ENCODE measurements at places on chromosomes 4 and X.

DNA sequence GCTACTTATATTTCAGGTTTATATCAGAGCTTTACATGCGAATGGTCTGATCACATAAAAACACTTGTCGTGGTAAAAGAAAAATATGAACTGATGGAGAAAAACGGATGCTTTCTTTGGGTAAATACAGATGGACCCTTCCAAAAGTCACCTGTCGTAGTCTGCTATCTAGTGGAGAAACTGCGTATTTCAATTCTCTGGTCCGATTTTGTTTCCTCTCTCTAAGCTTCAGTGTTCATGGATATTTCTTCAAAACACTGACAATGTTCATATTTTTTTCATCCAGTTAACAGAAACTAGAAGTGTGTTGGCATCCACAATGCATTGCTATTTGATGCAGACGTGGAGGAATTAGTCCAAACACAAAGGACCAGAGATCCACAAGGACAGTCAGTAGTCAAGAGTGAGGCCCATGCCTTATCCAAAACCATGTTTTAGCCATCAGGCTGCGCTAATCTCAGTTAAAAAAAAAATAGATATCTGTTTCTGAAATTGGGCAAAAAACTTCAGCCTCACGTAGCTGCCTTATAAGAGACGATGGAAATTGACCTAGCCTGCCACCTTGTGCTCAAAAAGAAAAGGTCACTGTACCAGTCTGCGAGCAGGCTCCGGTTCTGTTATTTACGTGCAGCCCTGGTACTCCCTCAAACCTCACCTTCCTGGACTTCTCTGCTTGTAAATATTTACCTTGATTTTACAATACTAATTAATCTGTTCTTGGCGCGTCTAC is 16.0 kb downstream of the MEPE start:
- DNase-seq = peak; percentile 57

GRCh38 chr4:165692082-165692481 is 181.0 kb upstream of the TLL1 start:
- no peak for DNase-seq

GRCh38 chrX:148134578-148134977 is 153.4 kb downstream of the FMR1NB start:
- no peak for DNase-seq

- no peak for DNase-seq
Measured at GRCh38 chr4:85824166-85824945, 349.4 kb downstream of the ARHGAP24 start.

- no peak for DNase-seq
Measured at GRCh38 chrX:30812326-30812725, 76.7 kb downstream of the TAB3 start.

GRCh38 chr4:113634081-113634969 is 127.2 kb downstream of the CAMK2D start:
- no peak for DNase-seq

GRCh38 chr4:126799971-126800574 is 832.7 kb upstream of the INTU start:
- peak; percentile 33 for DNase-seq

DNA sequence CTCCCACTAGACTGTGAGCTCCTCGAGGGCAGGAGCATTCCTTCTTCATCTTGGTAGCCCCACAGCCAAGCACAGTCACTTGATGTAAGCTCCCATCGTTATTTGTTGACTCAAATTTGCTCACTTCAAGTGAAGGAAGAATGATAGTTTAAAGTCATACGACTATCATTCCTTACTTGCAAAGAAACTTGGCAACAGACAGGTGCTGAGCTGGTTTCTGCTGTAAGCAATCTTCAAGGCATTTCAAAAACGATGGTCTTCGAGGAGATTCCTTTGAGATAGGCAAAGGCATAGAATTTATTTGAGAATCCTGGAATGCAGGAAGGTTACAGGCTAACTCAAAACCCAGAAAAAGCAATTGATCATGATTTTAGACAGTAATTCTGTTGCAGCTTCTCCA is 64.8 kb downstream of the QDPR start:
- DNase-seq = no peak

DNA sequence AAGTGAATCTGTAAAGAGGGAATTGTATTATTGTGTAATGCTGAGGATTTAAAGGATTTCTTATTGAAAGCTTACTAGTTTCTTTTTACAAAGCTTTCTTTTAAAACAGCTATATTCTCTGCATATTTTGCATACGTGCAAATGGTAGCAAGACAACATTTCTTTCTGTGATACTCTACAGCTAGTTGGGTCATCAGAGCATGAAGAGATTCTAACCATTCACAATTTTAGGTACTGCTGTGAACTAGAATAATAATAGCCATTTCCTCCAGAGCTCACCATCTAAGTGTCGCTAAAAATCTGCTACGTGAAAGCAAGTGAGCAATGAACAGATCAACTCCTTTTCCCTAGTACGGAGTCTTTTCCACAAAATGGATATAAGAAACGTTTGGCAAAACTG is 37.3 kb downstream of the ARHGAP6 start:
- DNase-seq = no peak

DNA sequence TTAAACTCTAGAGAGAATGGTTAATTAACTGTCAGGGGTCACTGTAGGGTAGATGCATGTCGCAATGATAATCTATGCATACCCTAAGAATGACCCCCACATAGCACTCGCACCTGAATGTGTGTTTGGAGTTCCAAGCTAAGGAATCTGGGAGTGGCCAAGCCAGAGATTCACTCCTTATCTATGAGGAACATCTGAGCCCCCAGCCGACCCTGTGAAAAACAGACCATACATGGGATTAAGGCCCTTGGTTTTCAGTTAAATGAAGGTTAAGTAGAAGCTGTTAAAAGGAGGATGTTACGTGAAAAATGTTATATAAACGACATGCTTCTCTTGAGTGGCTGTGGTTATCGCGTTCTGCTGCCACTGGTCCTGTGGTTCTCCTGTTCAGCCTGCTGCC is 147.2 kb downstream of the RELL1 start:
- DNase-seq = no peak

GRCh38 chr4:10697086-10697485 is 12.5 kb upstream of the CLNK start:
- DNase-seq = no peak

GRCh38 chr4:22986262-22986661 is 293.5 kb downstream of the GBA3 start:
- no peak for DNase-seq

DNA sequence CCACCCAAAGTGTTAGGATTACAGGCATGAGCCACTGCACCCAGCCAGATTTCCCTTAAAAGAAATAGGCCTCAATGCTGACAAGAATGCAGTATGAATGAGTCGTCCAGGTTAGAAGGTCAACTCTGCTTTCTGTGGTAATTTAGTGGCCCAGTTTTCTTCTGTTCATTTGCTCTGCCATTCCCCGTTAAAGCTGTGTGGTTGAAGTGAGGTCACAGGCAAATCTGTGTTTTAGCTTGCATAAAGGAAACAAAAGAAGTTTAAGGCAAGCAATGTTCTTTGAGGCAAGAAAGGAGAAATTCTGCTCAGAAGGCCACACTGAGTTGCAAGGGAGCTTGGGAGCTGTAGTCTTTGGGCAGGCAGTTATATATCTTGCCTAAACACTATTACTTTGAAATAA is 176.8 kb downstream of the LARP7 start:
- DNase-seq = no peak

GRCh38 chr4:1998296-1998695 is 10.5 kb downstream of the NELFA start:
- DNase-seq = no peak

- DNase-seq = no peak
Measured at GRCh38 chrX:84358271-84358670, 144.0 kb downstream of the HDX start.

GRCh38 chr4:150949943-150950342 is 65.1 kb downstream of the LRBA start:
- no peak for DNase-seq

- no peak for DNase-seq
Measured at GRCh38 chr4:77910676-77911075, 48.0 kb downstream of the MRPL1 start.

DNA sequence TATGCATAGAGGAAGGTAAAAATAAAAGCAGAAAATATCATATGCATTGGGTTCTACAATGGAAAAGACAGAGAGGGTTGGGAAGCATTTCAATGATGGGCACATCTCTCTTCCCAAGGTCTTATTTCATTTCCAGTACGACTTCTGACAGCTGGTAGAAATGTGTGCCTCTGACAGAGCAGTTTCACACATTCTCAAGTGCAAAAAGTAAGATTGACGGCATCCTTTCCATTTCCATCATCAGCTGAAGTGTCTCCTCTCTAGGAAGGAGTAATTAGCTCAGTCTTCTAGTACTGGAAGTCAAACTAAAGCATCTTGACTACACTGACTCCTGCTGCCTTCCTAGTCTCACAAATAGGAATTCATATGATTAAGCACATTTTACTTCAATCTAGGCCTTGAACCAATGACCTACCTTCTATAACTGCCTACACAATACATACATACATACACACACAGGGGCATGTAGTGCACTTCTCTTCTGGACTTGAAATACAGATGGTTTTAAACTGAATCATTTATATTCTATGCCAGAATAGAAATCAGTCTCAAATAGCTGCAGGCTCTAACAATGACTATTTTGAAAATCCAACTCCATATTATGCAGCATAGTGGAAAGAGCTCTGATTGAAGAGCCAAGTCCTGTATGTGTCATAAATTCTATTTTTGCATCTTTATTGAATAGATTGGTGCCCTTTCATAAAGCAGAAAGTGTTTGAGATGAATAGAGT is 473.4 kb downstream of the INPP4B start:
- DNase-seq = no peak

- DNase-seq = no peak
Measured at GRCh38 chr4:2261853-2262144, at the start of gene MXD4. Gene MXD4 (minus strand): TSS chr4:2262109. CDS start chr4:2261980, 129 bp downstream.

- DNase-seq = no peak
Measured at GRCh38 chr4:173211222-173211621, 42.6 kb downstream of the GALNT7 start.

- DNase-seq = no peak
Measured at GRCh38 chrX:57752866-57753265, 72.8 kb upstream of the NLRP2B start.

DNA sequence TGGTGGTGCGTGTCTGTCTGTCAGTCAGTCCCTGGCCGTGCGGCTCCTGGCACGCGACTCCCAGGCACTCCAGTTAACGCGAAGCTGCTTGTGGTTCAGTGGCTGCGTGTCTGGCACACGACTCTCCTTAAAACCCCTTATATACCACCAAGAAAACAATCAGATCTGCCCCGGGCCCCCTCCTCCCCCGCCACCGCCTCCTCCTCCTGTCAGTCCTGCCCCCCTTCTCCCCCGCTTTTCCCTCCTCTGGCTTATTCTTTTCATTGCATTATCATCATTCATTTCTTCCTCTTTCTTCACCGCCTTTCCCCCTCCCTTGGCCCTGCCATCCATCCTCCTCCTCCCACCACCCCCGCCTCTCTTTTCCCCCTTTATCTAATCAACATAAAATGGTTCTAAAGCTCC is at the start of gene NEUROG2:
NEUROG2 (minus strand) TSS at position 115 of the 405 bp plus-strand sequence. CDS start 705 bp downstream, outside the sequence.
- DNase-seq = no peak

DNA sequence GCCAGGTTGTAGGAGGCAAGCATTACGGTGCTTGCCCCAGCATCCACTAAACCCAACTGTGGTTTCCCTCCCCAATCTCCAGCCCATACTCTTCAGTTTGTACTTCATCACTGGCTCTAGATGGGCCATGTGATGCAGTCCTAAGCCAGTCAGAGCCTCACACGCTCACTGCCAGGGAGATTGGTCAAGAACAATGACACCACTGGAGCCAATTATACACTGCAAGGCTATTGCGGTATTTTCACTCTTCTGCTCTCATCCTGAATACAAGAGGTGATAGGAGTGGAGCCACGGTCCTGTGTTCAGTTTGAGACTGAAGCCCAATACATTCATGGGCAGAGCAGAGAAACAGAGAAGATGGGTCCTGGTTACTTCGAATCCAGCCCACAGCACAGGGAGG is 58.4 kb downstream of the SEPSECS start:
- no peak for DNase-seq

DNA sequence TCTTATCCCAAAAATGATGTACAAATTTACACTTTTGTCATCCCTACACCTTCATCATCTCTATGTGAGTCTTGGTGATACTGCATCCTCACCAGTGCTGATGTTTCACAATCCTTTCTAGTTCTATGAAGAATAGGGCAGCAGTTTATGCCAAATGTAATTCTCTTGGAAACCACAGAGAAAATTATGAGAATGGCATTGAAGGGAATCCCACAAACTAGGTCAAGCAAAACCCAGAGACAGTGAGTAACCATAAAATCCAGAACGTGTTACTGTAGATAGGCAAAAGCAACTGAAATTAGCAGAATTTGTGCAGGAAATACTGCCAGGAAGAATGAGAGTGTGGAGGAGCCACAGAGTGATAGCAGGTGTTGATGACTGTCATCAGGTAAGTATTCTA is 24.5 kb downstream of the IL15 start:
- no peak for DNase-seq

GRCh38 chr4:187010052-187010451 is 286.4 kb upstream of the FAT1 start:
- peak; percentile 10 for DNase-seq

GRCh38 chr4:8167291-8167690 is 8.7 kb upstream of the ABLIM2 start:
- no peak for DNase-seq

- DNase-seq = no peak
Measured at GRCh38 chr4:85218756-85219155, 252.3 kb upstream of the WDFY3 start.

DNA sequence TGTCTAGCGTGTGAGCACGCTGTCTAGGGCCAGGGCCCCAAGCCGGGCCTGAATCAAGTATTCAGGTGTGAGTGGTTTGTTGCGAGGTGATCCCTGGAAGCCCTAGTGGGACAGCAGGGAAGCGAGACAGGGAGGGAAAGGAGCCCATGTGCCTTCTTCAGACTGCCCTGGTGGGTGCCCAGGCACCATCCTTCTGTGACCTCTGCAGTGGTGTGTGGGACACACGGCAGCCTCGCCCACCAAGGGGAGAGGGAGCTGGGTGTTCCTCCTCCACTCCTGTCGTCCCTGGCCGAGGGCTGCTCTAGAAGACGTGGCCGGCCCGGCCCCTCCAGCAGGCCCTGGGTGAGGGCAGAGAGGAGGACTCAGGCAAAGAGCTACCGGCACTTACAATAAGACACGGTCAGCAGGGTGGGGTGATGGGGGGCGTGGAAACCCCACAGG is 47.4 kb downstream of the HTRA3 start:
- DNase-seq = no peak
